Suppressor macrophage treated with lipopolysaccharide for 4 hours (primary cell): ENCODE measurements at places on chromosomes 12 and 14.

- no peak for DNase-seq
Measured at GRCh38 chr12:19284658-19285057, 154.6 kb upstream of the AEBP2 start.

- no peak for DNase-seq
Measured at GRCh38 chr12:127496255-127496654, 770.7 kb upstream of the TMEM132C start.

GRCh38 chr12:42180990-42181596 is 36.4 kb upstream of the GXYLT1 start:
- peak; percentile 43 for DNase-seq

- no peak for DNase-seq
Measured at GRCh38 chr12:106986135-106986534, 811 bp downstream of the MTERF2 start.

DNA sequence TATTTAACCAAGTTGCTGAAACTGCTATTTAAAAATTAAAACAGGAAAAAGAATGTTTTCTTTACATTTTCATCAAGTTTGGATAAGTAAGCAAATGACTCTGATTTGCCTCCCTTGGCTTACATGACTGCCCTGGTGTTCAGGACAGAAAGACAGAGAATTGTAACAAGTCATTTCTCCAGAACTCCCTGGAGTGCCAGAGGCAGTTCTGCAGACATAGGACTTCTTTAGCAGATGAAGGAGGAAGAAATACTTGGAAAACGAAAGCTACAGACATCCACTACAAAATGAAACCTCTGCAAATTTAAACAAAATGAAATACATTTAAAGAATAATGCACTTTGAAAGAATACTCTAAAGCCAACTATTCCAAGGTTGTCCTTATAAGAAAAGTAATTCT is 253.9 kb downstream of the LRFN5 start:
- DNase-seq, result no peak

DNA sequence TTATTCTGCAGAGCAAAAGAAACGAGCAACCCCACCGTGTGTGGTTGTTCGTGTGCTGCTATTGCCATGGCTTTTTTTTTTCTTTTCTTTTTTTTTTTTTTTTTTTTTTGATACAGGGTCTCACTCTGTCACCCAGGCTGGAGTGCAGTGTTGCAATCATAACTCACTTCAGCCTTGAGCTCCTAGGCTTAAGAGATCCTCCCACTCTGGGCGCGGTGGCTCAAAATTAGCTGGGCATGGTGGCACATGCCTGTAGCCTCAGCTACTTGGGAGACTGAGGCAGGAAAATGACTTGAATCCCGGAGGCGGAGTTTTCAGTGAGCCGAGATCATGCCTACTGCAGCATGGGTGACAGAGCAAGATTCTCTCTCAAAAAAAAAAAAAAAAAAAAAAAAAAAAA is 144.2 kb downstream of the ESR2 start:
- no peak for DNase-seq
